ENCODE measurements at places on chromosomes 12 and 14.

GRCh38 chr12:58309806-58310205, 368.4 kb downstream of the ATP23 start:
- no peak for DNase-seq

GRCh38 chr12:53990311-53991076, 5.5 kb downstream of the HOXC10 start:
- no peak for DNase-seq

- DNase-seq = peak; percentile 79
Measured at GRCh38 chr14:32472512-32473463, 143.7 kb downstream of the AKAP6 start.

GRCh38 chr14:105602243-105602750, 75.9 kb downstream of the TMEM121 start:
- DNase-seq = no peak

DNA sequence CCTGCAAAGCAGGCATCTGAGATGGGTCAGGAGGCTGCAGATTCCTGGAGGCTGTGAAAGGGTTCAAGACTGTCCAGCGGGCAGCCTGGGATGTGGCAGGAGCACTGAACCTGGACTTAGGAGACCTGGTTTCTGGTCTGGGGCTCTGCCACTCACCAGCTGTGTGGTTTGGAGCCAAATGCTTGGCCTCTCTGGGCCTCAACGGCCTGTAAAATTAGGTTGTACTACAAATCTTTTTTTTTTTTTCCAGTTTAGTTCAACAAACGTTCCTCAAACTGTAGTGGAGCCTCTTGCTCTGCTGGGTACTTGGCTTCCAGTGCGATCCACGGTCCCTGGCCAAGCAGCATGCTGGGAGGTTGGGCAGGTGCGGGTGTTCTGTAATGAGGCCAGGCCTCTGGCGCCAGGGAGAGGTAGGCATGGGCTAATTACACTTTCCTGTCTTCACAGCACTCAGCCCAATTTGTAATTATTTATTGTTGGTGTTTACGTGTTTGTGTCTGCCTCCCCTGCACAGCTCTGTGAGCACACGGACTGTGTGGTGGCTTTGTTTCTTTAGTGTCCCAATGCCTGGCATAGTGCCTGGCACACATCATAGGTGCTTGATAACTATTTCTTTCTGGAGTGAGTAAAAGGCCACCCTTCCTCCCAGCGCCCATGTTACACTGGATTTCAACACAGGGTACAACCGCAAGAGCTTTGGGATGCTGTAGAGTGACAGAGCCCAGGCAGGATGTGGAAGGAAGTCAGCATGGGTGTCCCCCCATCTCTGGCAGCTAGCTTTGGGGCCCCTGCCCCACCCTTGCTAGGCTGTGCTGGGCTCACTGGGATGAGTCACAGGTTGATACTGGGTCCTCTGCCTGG, 5.8 kb upstream of the KRT80 start:
- no peak for DNase-seq

DNA sequence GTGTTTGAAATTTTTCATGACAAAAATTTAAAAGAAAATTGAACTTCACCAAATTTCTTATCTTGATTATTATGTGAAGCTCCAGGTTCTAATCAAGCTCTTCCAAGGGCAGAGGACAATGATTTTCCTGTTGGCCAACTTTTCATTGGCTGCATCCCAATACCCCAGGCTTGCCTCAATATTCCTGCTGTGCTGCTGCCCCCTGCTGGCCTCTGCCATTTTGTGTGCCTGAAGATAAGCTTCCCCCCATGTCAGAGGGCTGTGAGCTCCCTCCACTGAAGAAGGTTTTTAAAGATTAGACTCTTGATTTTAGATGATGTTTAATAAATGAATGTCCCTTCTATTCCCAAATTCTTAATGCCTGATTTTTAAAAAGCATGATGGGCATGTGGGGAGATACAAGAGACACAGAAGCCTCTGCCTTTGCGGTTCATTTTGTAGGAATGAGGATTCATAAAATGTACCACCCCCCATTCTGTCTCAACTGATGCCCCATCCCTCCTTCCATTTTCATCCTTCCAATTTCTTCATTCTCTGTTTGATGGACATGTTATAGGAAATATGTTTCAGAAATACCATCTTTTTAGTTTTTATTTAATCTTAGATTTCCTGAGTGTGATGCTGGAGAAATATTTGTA, 76.7 kb upstream of the RGS6 start:
- peak; percentile 90 for DNase-seq

GRCh38 chr14:90815572-90815821, 733 bp downstream of the TTC7B start:
- no peak for DNase-seq

DNA sequence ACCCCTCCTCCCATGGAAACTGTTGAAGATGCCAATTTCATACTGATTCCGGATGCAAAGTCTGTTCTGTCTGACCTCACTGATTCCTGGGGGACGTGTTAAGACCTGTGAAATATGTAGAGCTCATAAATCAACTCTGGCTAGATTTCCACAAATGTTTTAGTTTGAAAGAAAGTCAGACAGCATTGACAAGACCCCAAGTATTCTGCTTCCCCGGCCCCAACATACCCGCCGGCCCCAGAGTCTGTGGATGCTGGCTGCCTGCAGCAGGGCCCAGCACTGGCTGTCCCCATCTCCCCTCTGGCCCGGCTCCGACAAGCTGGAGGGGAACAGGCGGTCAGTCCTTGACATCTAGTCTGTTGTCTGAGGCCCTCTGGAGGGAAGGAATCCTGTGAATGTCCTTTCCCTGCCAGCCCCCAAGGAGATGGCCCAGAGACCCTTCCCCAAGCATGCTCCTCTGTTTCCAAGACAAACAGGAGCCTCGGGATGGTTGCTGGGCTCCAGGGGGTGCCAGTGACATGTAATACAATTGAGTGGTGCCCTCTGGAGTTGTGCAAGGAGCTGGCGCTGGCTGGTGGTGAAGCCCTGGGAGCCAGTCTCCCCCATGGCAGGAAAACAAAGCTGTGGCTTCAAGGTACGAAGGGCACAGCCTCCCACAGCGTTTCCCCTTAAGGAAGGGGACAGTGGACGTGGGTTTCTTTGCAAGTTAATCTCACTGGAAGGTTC, 22.3 kb downstream of the FBLN5 start:
- DNase-seq = no peak

DNA sequence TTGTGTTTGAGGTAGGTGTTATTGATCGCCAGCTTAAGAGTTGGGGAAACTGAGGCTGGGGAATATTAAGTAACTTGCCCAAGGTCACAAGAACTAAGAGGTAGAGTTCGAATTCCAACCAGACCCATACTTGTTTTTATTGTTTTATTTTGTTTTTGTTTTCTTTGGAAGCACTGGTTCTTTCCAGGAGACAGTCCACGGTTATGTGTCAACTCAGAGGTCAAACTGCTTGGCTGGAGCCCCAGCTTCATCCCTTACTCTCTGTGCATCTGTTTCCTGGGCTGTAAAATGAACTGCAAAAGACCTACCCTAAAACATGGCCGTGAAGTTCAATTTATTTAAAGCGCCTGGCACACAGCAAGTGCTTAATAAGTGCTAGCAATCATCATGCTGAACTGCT, 74.4 kb upstream of the MAP1LC3B2 start:
- DNase-seq = peak; percentile 9

- DNase-seq = no peak
Measured at GRCh38 chr12:40827683-40828592, 135.7 kb downstream of the CNTN1 start.

DNA sequence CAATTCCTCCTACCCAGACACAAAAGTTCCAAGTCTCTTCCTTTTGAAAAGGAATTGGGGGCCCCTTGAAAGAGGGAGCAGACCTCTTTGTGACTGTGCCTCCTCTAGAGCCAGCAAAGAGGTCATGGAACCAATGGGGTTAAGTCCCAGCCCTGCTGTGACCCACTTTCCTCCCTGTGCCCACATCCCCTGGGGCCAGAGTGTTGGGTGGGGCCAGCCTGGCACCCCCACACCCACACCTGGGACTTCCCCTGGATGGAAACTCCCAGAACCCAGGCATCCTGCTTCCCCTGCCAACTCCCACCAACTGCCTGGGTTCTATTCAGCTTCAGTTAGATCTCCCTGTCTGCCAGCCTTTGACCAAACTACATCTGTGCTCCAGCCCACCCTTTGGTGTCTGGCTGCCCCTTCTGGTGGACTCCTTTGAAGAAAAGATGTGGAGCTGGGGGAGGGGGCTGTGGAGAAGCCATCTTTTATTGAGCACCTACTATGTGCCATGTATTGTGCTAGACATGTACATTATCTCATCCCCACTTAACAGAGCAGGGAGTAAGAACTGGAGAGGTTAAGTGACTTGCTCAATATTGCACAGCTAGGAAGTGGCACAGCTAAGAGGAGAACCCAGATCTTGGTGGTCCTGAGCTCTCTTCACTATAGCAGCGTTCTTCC, 4.6 kb upstream of the RARG start:
- DNase-seq = no peak

DNA sequence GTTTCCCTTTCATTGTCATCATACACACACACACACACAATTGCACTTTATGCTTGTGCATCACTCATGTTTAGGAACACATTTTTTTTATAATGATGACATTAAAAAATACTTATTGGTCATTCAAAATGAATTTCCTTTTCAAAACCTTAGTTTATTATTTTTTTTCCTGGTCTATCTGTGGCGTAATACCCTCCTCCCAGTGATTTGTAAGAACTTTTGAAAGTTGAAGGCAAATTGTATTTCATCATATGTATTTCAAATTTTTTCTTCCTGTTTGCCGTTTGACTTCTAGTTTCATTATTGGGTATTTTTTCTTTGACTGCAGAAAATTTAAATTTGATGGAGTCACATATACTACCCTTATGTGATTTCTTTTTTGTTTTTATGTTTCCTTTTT, 2.5 kb upstream of the LRRK2 start:
- DNase-seq = peak; percentile 57

DNA sequence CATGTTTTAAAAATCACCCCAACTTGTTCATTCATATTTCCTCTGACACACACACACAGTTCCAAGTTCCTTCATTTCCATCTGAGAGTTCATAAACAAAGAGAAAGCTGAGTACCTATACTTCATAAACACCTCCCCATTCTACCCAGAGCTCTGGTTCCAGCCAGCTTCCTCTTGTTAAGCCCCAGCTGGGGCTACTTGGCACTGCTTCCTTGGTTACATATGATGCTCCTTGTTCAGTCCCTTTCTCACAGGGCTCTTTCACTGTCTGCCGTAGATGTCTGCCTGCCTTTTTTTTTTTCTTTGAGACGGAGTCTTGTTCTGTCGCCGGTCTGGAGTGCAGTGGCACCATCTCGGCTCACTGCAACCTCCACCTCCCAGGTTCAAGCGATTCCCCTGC, 77.5 kb downstream of the COX16 start:
- DNase-seq = no peak

GRCh38 chr14:55180434-55180833, 11.0 kb downstream of the DLGAP5 start:
- DNase-seq = no peak

DNA sequence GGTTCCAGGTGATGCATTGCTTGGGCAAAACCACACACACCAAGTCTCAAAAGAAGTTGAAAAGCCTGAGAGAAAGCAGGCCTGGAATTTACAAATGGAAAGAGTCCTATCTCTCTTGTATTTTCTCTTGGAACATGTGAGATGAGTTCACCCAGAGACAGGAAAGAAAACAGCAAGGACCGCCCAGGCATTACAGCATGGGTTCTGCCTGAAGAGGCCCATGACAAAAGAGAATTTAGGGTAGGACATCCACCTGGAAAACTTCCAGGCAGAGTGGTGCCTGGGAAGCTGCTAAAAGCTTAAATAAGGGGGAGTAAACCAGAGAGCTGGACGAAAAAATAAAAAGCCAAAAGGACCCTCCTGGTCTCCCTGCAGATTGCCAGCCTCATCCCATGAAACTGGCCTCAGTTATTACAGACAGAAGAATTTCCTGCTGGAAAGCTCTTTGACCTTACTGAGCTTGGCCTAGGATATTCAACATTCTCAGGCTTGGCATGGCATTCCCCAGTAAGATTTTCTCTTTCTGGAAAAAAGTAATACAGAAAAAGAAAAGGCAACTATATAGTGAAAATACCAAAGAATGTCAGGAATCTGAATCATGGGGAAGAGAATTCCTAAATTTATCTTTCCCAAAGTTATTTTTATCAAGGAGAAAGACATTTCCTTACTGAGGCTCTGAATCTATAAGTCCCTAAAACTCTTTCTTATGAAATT, 121.3 kb upstream of the NUDT4 start:
- peak; percentile 38 for DNase-seq

- no peak for DNase-seq
Measured at GRCh38 chr14:100117633-100118395, 41.6 kb downstream of the DEGS2 start.

DNA sequence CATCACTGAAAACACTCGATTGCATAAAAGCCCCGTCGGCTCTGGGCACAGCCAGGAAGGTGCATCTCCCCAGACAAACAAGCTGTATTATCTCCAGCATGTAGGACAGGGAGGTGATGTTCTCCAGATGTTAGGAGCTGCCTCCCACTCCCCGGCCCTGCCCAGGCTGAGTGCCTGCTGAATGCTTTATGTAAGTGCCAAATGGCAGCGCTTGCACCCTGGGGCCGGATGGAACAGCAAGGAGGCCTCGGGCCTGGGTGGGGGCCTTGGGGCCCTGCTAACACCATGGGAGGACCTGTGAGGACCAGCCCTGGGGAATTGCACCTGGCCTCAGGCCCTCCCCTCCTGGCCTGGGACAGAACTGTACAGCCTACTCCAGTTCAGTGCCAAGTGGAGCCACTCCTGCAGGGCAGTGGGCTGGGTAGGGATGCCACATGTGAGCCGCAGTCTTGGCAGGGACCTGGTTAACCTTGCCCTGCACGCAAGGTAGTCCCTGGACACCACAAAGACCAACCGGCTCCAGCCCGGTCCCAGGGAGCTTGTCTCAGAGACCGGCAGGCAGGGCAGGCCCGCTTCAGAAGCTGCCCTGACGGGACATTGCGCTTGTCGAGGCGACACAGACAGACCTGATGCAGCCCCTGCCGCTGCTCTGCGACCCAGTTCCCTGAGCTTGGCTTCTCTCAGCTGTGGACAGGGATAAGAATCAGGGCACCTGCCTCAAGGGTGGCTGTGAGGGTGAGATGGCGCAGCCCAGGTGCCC, 35.3 kb upstream of the PPP1R13B start:
- DNase-seq = no peak
